AG20443 (cell line): ENCODE measurements at places on chromosomes 7 and 10.

DNA sequence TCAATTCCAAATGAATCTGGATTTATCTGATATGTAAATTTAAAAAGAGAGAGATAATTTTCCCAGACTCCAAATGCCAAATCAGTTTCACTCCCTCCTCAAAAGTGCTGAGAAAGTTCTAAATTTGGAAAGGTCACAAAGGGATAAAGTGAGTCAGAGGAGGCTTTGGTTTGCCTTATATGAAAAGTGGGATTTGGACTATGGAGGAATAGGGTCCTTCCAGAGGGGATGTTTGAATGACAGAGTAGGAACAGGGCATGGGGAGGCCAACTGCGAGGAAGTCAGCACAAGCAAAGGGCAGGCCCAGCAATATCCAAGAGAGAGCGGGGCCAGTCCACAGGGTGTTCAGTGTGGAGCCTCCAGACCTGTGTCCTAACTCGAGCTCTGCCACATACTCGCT is 9.8 kb upstream of the FAS start:
- DNase-seq = no peak

DNA sequence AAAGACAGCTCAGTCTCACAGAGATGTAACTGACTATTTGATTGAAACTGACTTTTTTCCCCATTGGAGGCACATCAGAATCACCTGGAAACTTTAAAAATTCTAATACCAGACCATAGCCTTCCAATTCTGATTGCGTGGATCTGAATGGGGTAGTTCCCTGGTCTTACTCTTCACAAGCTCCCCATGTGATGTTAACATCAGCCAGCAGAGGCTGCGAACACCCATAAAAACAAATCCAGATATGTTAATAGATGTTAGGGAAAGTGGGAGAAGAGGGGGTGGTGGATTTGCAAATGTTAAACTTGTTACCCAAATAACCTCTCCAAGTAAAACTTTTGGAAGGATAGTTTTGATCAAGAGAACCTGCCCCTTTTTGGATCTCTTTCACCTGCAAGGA is 1133.4 kb downstream of the CNTNAP2 start:
- no peak for DNase-seq

DNA sequence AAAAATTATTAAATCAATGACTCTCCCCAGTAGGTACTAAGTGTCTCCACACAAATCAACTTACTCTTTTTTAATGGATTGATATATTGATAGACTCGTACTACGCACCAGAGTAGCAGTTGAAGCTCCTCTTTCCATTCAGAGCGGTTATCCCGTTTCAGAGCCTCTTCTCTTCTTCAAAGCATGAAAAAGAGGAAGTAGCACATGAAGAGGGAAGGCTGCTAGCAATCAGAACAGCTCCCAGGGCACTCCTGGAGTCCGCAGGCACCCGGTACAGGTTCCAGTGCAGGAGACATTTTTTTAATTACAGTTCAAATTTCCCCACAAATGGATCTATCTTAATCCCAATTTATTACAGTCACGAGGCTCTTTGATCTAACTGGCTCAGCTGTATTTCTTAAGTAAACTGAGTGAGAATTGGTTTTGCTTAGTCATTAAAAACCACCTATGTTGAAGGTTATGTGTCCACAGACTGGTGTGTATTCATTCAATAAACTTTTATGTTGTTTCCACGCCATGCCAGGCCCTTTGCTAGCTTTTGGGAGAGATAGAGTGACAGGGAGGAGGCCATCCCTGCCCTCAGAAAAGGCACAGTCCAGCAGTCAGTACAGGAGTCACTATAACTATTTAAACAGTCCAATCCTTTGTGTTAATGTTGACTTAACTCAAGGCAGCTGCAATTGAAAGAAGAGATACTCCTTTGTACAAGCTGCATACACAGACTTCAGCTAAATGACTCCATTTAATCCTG is 32.1 kb upstream of the CALN1 start:
- DNase-seq = no peak

- DNase-seq = no peak
Observed at GRCh38 chr7:157005456-157006204, 4.8 kb downstream of the MNX1 start.

- peak; percentile 62 for DNase-seq
Observed at GRCh38 chr7:106812027-106812643, 52.9 kb upstream of the PIK3CG start.

DNA sequence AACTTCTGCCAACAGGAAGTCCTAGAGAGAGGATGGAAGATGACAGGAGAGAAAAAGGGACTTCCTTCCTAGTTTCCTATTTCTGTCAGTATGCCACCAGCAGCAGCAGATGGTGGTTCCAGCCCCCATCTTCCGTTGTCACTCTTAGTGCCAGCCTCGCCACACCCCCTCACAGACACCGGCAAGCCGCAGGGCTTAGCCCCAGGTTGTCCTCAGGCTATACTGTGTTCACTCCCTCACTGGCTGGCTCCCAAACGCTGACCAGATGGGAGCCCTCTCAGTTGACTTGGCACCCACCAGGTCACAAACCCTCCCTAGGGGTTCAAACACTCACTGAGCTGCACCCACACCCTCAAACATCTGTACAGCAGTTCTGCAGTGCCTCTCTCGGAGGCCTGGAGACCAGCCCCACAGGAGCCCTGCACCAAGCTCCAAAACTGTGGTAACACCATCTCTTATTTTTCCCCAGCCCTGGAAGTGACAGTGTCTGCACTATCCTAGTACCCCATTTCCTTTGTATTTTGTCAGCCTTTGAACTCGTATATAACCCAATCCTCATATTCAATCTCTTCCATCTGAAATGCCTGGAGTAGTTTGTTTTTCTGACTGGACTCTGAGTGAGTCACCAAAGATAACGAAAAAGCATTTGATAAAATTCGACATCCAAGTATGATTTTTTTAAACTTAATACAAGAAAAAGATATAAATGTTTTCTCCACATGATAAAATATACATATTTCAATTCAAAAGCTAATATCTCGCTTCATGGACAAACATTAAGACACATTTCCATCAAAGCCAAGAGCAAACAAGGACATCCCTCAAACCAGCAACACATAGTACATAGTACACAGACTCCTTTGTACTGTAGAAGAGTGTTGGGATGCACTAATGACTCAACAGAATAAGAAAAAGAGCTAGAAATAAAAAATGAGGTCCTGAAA is 34.5 kb downstream of the SMURF1 start:
- DNase-seq = no peak

DNA sequence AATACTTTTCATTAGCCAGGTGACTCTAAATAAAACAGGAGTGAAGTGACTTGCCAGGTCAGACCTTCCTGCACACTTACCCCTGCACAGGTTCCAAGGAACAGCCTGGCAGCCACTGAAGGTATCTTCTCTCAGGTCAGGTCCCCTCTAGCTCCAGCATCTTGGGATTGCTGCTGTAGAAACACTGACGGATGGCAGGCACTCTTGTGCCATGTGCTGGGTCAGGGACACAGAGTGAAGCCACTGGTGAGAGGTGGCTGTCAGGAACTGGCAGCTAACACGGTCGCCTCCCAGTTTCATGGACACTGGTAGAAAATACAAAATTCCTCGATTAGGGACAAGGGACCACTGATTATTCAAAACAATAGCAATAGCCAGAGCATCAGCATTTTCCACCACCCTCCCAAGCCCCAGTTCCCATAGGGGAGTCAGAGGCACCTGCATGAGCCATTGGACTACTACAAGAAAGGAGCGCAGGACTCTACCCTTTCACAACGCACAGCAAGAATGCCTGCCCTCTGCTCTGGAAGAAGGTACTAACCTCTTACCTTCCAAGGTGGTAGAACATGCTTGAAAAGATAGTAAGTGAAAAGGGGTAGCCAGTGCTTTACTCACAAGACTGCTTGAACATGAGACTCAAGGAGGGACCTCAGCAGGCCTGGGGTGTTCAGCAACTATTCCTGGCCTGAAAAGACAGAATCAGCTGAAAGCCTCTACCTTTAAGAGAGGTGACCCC is 5.1 kb upstream of the MYO1G start:
- DNase-seq = no peak

- DNase-seq = peak; percentile 17
Observed at GRCh38 chr7:91248996-91249395, 15.2 kb upstream of the FZD1 start.

- DNase-seq = no peak
Observed at GRCh38 chr7:111877931-111878330, 315.6 kb upstream of the IMMP2L start.

- DNase-seq = peak; percentile 28
Observed at GRCh38 chr7:115851291-115851690, 179.3 kb downstream of the TFEC start.

DNA sequence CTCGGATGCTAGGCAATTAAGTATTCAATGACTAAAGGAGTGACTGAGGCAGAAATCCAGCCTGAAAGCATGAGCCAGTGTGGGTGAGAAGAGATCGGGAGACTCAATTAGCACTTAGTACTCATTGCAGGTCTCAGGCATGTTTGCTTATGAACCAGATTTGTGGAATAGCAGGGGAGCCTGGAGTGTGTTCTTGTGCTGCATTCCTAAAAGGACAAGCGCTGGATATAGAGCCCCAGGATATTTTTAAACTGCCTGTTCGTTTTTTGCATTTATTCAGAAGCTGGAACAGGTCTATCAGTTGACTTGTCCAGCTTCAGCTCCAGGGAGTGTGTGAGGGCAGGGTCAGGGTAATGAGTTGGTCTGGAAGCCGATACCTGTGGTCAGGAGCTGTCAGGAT is 120.3 kb downstream of the BMPER start:
- DNase-seq = no peak

GRCh38 chr7:29539471-29539870 is 24.2 kb upstream of the PRR15 start:
- DNase-seq = no peak

DNA sequence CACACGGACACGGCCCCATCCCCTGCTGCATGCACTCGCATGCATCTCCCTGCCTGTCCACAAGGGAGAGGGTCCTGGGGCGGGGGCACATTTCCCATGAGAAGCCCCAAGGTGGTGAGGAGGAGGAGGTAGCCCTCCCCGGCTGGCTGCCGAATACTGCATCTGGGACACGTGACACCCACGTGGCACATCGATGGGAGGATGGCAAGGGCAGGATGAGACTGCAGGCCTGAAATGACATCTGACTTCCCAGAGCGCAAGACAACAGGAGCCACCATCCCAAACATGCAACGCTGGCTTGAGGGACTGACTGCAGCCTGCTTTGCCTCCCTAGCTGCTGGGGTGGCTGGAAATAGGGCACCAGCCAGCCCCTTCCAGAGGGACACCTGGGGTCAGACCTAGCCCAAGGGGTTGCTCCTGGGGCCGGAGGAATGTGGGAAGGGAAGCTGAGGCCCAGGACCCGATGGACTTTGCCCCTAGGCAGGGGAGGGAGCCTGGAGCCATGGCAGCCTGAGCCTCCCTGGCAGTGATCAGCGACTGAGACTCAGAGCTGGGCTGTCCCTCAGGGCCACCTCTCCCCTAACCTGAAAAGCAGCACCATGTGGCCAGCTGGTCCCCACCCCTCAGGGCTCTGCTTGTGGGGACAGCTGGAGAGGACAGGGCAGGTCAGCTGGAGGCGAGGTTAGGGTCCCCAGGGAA is 16.1 kb downstream of the BUD23 start:
- DNase-seq = no peak

DNA sequence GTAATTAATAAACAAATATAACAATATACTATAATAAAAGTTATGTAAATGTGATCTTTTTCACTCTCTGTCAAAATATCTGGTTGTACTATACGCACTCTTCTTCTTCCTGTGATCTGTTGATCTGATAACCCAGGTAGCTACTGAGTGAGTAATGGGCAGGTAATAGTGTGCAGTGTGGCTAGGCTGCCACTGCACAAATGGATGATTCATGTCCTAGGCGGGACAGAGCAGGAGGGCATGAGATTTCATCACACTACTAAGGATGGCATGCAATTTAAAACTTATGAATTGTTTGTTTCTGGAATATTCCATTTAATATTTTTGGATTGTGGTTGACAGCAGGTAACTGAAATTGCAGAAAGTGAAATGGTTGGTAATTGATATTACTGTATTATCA is 44.5 kb downstream of the TAS2R16 start:
- no peak for DNase-seq

GRCh38 chr7:55439627-55440026 is 74.5 kb downstream of the LANCL2 start:
- peak; percentile 64 for DNase-seq

GRCh38 chr7:69129524-69129923 is 468.8 kb upstream of the AUTS2 start:
- DNase-seq = no peak

GRCh38 chr10:82506680-82507376 is 631.8 kb downstream of the NRG3 start:
- DNase-seq = no peak

DNA sequence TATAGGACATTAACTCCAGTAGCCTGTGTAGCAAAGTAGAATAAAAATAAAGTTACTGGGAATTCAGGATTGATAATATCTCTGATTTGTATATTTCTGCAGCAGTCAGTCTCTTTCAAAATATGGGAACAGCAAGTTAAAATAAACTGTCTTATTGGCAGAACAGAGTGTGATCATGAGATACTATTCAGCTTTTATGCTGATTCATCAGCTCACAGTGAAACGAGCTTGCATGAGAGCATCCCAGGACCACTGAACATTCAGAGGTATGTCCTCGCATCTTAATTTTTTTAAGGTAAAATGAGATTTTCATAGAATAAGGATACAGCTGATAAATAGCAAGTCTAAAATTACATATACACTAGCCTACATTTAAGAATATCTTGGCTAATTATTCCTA is 282.5 kb upstream of the MYO3A start:
- DNase-seq = no peak

- DNase-seq = no peak
Observed at GRCh38 chr10:8158193-8159071, 103.9 kb downstream of the GATA3 start.

GRCh38 chr10:120961795-120962755 is 110.9 kb downstream of the WDR11 start:
- no peak for DNase-seq

GRCh38 chr10:63157845-63158624 is 24.9 kb downstream of the NRBF2 start:
- peak; percentile 74 for DNase-seq

- no peak for DNase-seq
Observed at GRCh38 chr7:149197675-149198074, 2.3 kb downstream of the ZNF282 start.
